ENCODE measurements at places on chromosomes 4 and X.

- no peak for DNase-seq
These were observed 12.9 kb upstream of the PAK3 start for GRCh38 chrX:111083081-111083480.

GRCh38 chr4:76011700-76012387, 4.5 kb upstream of the CXCL9 start:
- DNase-seq, result no peak

GRCh38 chr4:107077192-107077591, 41.1 kb upstream of the DKK2 start:
- DNase-seq, result no peak

DNA sequence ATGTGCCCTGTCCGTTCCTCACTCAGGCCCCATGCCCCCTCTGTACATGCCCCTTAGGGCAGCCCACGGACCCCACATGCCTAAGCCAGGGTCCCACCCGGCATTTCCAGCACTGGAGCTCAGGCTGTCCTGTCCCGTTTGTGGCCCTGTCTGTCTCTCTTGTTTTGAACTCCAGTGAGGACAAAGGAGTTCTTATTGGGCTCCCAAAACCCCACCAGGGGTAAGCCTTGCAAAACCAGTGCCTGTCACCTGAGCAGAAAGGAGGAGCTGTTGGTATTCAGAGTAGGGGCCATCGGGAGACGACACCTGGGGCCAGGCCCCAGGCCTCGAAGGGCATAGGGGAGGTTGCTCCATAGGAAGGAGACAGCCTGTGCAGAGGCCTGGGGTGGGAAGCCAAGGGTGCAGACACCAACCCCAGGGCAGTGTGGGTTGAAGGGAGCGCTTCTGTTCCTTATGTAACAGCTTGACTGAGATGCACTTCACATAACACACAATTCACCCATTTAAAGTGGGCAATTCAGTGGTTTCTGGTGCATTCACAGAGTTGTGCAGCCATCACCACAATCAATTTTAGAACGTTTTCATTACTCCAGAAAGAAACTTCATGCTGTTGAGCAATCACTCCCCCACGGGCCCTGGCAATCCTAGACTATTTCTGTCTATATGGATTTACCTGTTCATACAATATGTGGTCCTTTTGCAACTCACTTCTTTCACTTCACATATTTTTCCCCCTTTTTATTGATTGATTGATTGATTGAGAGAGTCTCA, 31.7 kb downstream of the MAN2B2 start:
- DNase-seq, result no peak

GRCh38 chr4:183369073-183369472, 46.8 kb upstream of the CLDN24 start:
- no peak for DNase-seq

DNA sequence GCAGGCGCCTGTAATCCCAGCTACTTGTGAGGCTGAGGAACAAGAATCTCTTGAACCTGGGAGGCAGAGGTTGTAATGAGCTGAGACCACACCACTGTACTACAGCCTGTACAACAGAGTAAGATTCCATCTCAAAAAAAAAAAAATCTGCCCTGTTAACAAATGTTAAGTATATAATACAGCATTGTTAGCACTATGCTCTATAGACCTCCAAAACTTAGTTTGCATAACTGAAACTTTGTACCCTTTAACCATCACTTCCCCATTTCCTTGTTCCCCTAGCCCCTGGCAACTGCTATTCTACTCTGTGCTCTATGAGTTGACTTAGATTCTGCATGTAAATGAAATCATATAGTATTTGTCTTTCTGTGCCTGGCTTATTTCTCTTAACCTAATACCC, 76.7 kb downstream of the TAB3 start:
- DNase-seq, result no peak

DNA sequence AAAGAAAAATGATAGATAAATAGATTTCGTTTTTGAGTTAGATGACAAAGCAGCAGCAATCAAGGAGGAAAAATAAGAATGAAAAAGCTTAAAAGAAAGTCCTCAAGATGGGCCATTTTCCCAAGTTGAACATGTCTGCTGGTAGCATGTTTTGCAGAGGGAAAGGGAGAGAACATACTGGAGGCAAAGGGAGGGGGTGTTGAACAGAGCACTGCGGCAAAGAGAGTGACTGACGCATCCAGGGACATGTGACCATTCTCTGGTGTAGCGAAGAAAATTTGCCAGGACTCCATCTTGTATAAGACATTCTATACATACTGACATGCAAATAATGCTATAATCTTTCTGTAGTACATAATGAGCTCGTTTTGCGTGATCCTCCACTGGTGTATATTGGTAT, 1.2 kb downstream of the LINC00632 start:
- DNase-seq, result no peak
